Stimulated activated CD8-positive, alpha-beta memory T cell treated with anti-CD3 and anti-CD28 coated beads, Interleukin-4, amount 100 ng/mL, for 1 hour (primary cell): ENCODE measurements at places on chromosomes 2 and 18.

DNA sequence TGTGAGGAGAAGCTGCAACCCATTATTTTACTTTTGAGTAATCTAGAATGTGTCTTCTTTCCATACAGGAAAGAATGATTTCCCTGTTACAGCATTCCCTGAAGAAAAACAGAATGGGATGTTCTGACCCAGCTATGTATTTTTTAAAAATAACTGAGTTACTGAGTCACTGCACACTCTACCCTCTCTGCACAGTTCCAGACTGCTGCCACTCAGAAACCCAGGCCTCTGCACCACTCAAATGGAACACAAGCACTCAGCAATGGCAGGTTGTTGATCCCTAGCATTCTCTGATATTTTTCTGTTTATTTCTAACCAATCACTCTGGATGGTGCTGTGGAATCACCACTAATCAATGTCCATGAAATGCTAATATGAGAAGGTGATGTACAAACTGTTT, 1300.0 kb upstream of the FAM98A start:
- no peak for DNase-seq

GRCh38 chr2:101846973-101847372, 144.8 kb upstream of the IL1R2 start:
- DNase-seq, result no peak

GRCh38 chr2:207315131-207315530, 149.4 kb upstream of the KLF7 start:
- DNase-seq, result no peak

GRCh38 chr2:24912986-24913385, 7.1 kb downstream of the ADCY3 start:
- DNase-seq, result no peak

- no peak for DNase-seq
Measured at GRCh38 chr2:119283873-119284331, 60.3 kb downstream of the STEAP3 start.

GRCh38 chr2:132267105-132267497, 105.3 kb upstream of the ANKRD30BL start:
- no peak for DNase-seq

- DNase-seq, result no peak
Measured at GRCh38 chr2:9291331-9291730, 84.7 kb downstream of the ASAP2 start.

- no peak for DNase-seq
Measured at GRCh38 chr2:224560549-224560948, 24.6 kb downstream of the CUL3 start.

DNA sequence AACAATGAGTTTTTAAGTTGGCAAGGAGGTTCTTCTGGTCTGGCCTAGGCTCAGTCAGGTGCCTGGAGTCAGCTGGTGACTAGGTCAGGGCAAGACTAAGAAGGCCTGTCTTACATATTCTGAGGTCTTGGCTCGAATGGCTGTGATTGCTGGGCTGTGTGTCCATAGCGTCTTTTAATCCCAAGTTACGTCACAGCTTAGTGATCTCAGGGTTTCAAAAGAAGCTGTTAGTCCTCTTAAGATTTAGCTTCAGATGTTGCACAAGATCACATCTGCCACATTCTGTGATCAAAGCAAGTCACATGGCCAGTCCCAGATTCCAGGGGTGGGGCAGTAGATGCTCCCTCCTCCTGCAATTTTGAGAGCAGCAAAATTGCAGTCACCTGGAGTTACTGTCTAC, 61.3 kb downstream of the PKP4 start:
- no peak for DNase-seq

- DNase-seq, result no peak
Measured at GRCh38 chr2:104388296-104388695, 465.6 kb upstream of the POU3F3 start.

DNA sequence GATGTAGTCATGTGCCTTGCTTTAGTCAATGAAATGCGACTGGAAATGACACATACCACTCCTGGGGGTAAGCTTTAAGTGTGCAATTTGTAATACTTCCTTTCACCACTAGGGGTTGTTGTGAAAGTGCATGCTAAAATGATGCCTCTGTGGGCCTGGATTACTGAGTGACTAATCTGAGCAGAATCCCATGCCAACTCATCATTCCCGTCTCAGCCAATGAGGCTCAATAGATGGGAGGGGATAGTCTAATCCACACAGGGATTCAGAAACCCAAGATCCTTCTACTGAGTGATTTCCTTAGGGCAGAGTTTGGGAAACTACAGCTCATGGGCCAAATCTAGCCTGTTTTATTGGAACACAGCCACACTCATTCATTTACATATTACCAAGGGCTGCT, 54.0 kb downstream of the HRH4 start:
- DNase-seq, result no peak

DNA sequence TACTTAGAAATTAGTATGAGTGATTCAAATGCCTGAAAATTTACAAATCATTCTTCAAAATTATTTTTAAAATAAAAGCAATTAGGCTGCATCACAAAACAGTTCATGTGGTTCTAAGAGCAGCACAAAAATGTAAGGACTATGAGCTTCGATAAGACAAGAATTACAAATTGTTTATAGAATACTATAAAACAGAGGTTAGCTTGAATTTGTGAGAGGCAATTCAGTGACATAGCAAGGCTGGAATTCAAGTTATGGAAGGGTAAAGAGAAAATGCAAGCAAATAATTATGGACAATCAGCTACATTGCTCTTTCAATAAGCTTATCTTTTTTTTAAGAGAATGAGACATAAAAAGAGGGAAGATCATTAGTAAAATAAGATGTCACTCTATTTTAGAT, 7.1 kb upstream of the XIRP2 start:
- no peak for DNase-seq

- no peak for DNase-seq
Measured at GRCh38 chr18:50559752-50560680, at the start of gene MAPK4. Gene MAPK4, plus strand, starts transcription at chr18:50560087. Its CDS starts 103,872 bp downstream, at chr18:50663959.

DNA sequence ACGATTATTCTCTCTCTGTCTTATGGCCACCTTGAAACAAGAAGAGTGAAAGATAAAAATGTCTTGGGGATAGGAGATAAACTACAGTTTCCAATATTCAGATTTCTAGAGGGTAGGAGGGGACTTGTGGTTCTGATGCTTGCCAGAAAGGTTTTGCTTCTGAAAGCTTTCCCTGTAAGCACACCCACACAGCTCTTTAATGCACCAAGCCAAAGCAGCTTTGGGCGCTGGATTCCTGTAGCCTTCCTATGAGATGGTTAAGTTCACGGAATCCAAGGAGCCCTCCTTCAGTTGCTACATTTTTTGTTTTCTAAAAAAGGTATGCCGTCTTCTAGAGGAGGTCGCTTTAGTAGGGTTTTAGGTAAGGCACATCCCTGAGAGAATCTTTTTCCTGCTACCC, 4.9 kb downstream of the LRRTM1 start:
- DNase-seq, result no peak

- no peak for DNase-seq
Measured at GRCh38 chr18:79546781-79547272, 132.8 kb upstream of the CTDP1 start.

DNA sequence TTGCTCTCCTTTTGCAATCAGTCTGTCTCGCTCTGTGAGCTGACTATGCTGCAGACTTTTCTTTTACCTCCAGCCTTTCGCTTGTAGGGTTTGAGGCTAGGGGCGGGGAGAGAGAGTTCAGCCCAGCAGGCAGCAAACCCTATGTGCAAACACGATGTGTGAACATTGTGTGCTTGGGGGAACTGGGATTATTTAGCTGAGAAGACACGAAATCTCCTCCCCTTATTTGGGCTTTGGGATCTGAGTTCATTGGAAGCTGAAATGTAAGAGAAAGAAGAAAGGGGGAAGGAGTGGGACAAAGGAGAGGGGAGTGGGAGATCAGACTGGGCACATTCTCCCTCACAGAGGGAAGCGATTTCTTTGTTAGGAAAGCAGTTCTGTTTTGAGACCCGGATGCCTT, 189.6 kb upstream of the TNP1 start:
- DNase-seq, result no peak

- no peak for DNase-seq
Measured at GRCh38 chr2:40208463-40208862, 243.4 kb downstream of the SLC8A1 start.

DNA sequence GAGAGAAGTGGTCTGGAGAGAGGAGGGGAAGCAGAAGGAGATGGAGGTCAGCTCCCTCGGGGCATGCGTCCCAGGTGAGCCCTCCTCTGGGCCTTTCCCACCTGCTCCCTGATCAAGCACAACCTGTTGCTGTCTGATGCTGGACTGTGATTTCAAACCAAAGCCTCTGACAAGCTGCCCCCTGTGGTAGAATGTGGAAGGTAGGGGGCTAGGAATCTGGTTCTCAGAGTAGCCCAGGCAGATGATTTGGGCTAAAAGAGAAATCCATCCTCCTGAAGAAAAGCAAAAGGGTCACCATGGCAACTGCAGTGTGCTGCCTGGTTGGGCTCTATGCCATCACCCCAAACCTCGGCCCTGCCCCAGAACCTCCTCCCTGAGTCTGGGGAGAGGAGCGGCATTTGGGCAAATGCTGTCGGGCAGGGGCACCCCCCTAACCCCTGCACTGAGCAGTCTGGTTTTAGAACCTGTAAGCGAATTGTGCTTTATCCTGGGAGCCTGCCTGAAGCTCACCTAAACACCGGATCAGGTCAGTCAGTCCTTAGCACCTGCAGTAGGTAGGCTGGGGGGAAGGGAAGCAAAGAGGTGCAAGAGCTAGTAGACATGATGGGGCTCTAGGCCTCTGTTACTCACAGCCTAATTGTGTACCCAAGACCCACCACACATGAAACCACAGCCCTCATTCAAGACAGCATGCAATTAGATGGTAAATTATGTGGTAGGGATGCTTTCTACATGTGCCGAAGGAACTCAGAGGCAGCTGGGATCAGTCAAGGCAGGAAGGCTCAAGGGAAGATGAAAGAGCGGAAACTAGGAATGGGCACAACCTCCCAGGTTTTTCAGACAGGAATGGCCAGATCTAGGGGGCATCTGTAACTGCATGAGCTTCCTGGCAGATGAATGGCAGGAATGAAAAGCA, 83.5 kb downstream of the DNMT3A start:
- no peak for DNase-seq

DNA sequence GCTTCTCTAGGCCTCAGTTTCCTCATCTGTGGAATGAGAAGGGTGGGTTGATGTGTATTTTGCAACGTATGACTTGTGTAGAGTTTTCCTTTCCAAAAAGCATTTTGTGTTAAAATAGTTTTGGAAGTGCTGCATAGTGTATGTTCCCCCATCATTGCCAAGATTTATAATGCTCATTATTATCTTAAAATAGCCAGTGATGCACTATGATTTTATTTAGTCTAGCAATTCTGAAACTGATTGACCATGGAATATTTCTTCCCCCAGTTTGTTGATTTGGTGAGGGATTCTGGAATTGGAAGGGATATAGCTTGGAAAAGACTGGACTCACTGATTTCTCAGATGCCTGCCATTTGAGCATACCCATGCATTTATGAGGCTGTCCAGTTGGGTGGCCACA, 130.6 kb downstream of the CCDC85A start:
- DNase-seq, result no peak

DNA sequence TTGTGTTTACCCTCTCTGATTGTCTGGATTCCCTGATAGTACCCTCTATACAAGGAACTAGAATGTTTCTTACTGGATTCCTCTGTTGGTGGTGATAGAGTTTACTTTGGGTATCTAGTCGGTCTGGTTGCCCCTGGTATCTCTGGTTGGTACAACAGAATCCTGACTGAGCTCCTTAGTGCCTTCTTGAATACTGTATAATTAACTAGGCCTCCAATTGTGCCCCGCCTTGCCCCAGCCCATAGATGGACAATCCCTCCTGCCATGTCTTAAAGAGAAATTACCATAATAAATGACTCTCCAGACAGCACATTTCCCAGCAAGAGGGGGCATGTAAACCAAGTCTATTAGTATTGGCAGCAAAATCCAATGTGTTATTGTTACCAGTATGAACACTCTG, 2.3 kb downstream of the SCN1A start:
- DNase-seq, result no peak

DNA sequence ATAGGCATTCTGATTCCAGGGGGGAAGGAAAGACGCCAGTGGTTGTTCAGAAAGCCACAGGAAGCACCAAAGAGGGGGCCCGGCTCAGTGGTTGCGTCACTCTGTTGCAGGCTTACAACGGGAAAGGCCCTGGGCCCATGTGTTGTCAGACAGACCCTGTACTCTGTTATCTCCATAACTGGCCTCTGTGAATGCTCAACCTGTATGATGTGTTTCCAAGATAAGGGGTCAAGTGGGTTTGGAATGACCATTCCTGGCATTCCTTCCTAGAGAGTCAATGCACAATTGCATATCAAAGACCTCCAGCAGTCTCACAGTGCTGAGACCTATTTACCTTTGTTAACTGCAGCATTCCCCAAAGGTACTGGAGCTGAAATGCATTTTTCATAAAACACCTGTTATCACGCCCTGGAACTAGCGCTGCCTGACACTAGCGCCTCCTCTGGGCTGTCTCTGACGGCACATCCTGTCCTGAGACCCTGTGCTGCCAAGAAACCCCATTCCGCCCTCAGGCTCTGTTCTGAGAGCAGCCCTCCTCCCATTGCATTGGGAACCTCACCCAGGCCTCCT, 13.2 kb upstream of the LRRFIP1 start:
- no peak for DNase-seq

DNA sequence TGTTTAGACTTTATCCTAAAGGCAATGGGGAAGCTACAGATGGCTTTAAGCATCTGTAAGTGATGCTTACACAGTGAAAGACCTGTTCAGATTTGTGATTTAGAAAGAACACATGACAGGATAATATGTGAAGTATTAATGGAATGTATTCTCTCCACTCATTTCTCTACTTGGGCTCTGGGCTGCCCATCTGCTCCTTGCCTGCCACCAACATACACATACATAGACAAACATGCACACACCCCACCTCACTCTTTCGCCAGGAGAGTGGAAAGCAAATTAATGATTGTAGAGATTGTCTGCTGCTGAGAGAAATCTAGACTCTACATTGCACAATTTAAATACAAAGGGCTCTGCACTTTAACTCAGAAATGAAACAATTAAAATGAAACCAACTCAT, 61.0 kb upstream of the NFE2L2 start:
- no peak for DNase-seq

- DNase-seq, result no peak
Measured at GRCh38 chr2:164840458-164840929, 1.1 kb downstream of the COBLL1 start.

- no peak for DNase-seq
Measured at GRCh38 chr2:220857368-220857767, 714.7 kb downstream of the EPHA4 start.

- DNase-seq, result no peak
Measured at GRCh38 chr2:231910771-231911170, 15.4 kb downstream of the NPPC start.

GRCh38 chr2:68789603-68790002, 55.0 kb downstream of the ARHGAP25 start:
- DNase-seq, result no peak
